ENCODE measurements at places on chromosomes 4 and X.

DNA sequence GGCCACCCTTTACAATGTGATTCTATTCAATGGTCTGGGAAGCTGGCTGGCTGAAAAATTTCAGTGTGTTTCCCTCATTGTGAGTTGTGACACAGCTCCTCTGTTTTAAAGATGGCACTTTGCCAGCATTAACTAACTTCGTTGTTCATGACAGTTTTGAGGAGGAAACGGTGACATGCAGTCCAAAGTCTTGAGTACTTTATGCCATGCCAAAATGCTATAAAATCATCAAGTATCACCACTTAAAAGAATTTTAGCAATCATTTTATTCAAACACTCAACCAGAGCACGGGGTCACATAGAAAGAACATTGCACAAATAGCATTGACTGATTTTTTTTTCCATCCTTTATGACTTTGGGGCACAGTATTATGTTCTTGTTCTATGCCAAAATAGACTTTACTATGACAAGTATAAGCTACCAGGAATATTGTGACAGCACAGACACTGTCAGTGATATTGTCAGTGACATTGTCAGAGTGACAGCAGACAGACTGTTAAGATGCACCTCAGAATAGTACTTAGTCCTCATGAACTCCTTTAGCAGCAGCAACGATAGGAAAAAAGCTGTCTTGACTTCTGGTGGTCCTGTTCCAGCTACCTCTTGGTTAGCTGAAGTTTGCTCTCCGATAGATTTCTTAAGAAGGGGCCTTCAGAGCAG is 46.7 kb downstream of the CXCL13 start:
- no peak for DNase-seq

DNA sequence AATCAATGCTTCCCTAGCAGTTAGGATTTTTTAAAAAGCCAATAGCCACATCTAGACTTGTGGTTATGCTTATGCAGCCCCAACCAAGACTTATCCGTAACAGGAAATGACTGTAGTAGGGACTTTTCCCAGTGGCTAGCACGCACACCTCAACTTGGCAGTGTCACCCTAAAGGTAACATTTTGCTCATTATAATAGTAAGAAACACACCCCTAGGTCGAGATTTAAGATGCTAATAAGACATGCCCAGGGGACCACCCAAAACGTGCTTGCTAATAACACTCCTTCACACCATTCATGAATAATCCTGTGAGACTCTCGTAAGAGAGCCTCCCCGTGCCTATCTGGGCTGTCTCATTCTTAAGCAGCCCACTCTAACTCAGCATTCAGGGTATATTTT is 195.3 kb downstream of the CHIC1 start:
- DNase-seq, result no peak

- DNase-seq, result no peak
These were observed 17.0 kb upstream of the TMEM144 start for GRCh38 chr4:158193171-158193749.

DNA sequence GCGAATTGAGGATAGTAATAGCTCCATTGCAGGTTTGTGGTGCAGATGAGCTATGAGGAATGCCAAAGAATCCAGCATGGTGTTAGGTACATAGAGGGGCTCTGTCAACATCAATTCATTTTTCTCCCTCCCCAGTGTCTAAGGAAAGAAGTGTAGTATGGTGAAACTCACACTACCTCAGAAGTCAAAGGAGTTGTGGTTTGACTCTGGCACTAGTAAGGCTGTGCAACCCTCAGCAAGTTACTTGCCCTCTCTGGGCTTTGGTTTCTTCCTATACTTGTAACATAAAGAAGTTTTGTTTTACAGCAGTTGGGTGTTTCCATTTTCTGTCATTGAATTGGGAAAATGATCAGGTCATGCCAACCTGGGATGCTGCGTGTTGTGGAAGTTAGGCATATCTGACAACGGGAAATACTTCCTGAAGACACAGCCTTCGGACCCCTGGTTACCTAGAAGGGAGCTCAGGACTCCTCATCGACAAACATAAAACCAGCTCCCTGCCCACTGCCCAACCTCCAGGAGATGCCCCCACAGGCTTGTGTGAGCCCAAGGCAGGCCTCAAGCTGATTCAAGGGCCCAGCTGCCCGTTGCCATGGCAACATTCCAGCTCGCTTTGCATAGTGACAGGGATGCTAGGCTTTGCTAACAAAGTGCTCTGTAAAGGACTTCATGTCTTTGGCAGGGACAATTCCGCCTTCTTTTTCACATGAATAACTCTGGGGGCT is 71.4 kb downstream of the RTL5 start:
- DNase-seq, result no peak

DNA sequence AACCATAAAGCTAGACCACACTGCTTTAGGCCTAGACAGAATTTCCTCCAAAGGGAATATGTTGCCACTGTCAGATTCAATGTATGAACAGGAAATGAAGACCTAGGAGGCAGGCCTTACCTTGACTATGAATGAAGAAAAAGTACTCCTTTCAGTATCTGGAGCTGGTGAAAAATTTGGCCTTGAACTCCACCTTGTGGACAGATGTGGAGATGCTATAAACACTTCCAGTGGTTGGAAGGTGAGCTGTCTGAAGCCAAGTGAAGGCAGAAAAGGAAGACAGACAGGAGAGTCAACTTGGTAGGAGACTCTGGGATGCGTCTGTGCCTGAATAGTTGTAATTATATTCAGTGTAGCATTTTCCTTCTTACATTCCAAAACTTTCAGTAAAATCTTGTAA is 17.2 kb downstream of the SPIN3 start:
- DNase-seq, result no peak

DNA sequence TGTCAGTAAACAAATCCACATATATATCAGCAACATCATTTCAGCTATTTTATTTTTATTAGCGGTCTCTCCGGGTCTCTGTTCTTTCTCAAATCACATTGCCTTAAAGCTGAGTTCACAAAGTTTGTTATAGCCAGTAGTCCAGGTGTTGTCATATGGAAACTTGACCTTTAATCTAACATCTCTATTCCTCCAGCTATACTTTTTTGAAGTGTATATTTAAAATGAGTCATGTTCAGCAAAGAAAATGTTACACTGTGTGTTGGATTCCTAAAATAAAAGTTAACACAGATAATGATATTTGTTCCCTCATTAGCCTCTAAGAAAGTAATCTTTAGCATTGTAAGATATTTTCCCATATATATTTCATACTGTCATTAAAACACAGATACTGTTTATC is 63.6 kb downstream of the SMARCAD1 start:
- no peak for DNase-seq

DNA sequence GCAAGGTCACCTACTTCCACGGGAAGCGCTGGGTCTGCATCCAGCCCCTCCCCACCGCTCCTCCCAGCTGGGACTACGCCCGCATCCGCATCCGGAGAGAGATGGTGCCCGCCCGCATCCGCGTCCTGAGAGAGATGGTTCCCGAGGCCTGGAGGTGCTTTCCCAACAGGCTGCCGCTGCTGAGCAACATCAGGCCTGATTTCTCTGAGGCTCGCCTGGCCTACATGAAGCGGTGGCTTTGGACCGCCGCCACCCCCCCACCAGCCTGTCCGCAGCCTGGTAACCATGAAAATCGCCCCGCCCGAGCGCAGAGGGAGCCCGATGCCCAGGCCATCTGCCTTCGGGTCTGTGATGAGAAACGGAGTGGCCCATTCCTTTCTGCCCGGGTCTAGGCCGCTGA is 18.1 kb downstream of the CLTRN start:
- peak; percentile 18 for DNase-seq

DNA sequence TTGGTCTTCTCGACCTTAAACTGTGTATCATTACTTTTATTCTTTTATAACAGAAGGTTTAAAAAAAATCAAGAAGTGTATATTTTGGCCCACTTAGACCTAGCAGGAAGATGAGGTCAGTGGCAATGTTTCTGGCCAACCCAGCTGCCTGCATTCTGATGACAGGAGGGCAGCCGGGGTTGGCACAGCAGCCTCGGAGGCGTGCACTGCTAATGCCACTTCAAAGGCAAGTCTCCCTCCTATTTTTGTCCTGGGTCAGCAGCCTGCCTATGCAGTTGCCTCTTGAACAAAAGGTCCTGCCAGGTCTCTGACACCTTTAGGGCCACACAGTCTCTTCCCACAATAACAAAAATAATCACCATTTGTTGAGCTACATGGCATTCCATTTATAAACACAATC is 89.4 kb upstream of the MYOZ2 start:
- DNase-seq, result peak; percentile 82

DNA sequence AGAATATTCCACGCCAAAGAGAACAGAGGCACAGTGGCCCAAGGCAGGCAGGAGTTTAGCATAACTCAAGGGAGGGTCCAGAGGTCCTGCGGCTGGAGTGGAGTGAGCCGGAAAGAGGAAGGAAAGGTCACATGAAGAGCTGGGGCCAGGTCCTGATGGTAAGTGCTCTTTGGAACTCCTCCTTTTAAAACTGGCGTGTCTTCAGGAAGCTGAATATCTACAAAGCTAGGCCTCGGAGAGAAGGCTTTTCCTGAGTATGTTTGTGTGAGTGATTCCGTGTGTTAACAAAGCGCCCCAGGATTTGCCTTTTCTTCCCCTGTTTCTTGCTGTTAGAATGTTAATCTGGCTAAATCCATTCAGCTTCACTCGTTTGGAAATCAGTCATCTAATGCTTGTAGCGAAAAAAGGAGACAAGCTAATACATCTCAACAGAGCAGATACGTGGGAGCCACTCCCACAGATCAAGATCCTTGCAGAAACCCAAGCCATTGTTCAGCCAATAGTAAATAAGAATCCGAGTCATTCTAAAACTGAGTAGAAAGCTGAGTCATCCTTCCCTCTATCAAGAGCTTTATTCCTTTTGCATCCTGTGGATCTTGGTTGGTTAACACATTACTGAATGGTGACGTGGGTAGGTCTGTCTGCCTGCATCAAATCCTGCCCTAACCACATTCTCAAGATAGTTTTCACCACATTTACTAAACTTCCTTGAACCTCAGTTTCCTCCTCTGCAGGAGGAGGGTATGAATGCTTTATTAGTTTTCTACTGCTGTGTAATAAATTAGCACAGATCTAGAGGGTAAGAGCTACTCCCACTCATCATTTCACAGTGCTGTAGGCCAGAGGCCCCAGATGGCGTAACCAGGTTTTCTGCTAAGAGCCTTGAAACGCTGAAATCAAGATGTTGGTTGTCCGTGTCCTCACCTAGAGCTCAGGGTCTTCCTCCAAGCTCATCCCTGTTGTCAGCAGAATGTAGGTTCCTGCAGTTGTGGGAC is 43.2 kb upstream of the RBM47 start:
- no peak for DNase-seq

- no peak for DNase-seq
These were observed 13.3 kb downstream of the TLR10 start for GRCh38 chr4:38769441-38769840.

- DNase-seq, result no peak
These were observed 42.6 kb downstream of the C4orf51 start for GRCh38 chr4:145722561-145722960.

DNA sequence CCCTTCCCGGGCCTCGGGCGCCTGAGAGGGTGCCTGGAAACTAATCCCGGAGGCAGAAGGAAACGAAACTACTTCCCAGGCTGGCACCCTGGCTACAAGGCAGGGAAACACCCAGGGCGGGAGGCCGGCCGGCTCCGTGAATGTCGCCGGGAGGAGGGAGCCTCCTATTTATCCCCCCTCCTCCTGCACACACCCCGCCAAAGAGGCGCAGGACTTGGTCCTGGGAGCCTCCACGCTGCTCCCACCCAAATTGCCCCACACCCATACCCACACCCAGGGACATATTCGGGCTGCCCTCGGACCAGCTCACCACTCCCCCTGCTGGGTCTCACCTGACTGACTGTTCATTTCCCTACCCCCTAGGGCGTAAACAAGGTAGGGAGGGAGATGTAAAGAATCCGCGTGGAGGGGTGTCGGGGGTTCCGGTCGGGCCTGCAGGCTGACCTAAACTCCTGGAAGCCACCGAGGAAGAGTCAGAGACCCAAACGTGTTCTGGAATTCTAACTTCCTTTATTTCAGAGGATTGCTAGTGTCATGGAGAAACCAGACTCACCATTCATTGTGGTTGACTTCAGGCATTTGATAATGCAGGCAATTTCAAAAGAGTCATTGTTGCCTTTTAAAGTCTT is at the start of gene BTC:
BTC (minus strand) TSS at position 142 of the 629 bp plus-strand sequence. CDS start 198 bp downstream, outside the sequence.
- DNase-seq, result peak; percentile 23

GRCh38 chr4:24993551-24994080 is 37.1 kb downstream of the LGI2 start:
- DNase-seq, result no peak

DNA sequence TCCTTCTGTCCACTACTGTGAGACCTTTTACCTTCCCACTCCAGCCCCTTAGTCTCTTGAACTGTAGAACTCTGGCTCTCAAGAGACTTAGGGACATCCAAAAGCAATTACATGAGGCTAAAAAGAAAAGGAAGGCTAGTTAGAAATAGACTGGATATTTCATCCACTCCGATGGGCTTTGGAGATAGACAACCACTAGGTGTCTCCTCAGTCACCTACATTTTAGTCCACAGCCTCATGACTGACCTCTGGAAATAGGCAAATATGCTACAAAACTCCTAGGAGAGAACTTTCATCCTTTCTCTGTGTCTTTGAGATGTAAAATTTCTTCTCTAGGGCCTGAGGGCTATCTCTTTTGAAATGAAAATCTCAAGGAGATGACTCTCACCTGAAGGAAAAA is 45.1 kb upstream of the LAMP2 start:
- DNase-seq, result no peak

- DNase-seq, result no peak
These were observed 60.8 kb downstream of the REPS2 start for GRCh38 chrX:17007134-17007768.

DNA sequence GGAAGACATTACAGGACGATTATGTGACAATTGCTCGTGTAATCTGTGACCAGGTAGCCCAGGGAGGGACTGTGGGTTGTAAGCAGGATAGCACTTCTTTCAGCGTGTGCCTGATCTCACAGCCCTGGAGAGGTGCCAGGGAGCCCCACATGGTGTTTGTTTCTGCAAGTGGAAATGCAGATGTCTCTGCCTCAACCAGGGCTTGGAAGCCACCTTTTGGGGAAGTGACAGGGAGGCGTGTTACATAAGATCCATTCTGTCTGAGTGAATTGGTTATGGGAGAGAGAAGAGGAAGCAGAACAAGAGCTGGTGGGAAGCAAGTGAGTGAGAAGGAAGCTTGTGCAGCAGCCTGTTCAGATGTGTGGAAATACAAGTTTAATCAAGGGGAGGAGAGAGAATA is 104.5 kb upstream of the GATB start:
- peak; percentile 60 for DNase-seq

DNA sequence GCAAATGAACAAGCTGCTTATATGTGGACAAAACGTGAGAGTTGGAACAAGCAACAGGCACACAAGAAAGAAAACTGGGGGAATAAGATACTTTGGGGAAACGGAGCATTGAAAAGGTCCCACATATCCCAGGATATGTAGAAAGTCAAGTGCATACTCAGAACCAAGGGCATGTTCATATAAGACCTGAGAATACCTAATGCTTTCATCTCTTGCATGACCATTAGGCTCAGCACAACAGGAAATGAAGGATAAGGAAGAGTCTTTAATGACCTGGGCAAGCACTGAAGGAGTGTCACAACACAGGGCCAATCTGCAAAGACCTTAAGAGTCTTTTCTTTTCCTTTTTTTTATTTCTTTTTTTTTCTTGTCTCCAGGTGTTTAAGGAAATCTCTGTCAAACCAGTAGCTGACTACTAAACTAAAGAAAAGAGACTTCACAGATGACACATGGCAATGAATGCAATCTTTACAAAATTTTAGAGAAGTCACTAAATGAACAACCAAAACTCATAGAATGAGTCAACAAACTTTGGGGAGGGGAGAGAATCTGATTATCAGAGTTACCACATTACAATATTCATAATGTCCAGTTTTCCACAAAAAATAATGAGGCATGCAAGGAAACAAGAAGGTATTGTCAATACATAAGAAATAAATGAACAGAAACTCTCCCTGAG is 67.9 kb upstream of the STK26 start:
- DNase-seq, result no peak
